AG04450 (cell line): ENCODE measurements at places on chromosomes 7 and 10.

DNA sequence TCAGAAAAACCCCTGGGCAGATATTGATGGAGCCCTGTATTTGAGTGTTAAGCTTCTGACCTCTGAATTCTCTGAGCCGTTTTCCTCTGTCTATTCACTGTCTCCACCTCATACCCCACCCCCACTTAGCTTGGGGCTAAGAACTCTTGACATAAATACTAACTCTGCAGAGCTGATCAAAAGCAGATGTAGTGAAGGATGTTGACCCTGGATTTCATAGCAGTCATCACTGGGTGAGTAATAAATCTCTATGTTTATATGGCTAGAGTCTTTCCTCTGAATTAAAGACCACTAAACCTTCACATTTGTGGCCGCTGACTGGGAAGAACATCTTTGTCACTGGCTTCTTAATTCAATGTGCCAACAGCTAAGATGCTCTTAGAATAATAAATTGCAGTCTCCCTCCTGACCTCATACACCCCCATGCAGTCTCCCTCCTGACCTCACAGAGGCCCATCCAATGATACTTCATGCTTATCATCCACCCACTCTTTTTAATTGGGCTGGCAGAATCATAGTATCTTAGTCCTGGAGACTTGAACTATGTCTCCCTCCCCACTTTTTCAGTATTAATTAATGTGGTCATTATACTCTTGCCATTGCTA, 78.0 kb upstream of the MACROH2A2 start:
- DNase-seq: peak; percentile 67

- DNase-seq: no peak
Observed at GRCh38 chr10:107767185-107767584, 602.7 kb upstream of the SORCS1 start.

DNA sequence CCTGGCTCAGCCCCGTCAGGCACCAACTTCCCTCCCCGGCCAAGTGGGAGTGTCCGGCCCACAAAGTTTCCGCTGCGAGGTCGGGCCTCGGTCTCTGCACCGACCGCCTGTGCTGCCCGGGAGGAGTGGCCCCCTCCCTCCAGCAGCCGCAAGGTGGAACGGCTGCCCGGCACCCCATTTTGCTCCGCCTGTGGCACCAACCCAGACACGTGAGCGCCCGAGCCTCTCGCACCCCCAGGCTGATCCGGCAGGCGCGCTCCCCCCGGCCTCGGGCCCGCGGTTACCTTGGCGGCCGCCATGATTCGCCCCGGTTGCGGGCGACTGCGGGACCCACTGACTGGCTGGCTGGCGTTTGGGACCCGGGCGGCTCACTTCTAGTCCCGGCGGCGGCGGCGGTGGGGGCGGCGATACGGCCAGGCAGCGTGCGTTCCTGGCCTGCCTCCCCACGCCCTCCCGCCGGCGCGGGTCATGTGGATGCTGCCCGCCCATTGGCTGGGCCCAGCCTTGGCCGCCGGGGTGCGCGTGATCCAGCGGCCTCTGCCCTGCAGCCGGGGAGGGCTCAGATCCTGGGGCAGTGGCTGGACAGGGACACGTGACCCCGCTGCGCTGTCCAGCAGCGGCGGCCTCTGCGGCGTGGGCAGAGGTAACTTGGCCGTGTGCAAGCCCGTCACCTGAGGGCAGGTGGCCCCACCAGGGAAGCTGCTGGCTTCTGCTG, at the start of gene SLC25A13:
Gene SLC25A13, minus strand, starts transcription at position 441 of the 715 bp plus-strand sequence. Its CDS starts 142 bp downstream, at position 299.
- DNase-seq: peak; percentile 27

GRCh38 chr7:103532955-103533354, 86.9 kb upstream of the SLC26A5 start:
- no peak for DNase-seq

DNA sequence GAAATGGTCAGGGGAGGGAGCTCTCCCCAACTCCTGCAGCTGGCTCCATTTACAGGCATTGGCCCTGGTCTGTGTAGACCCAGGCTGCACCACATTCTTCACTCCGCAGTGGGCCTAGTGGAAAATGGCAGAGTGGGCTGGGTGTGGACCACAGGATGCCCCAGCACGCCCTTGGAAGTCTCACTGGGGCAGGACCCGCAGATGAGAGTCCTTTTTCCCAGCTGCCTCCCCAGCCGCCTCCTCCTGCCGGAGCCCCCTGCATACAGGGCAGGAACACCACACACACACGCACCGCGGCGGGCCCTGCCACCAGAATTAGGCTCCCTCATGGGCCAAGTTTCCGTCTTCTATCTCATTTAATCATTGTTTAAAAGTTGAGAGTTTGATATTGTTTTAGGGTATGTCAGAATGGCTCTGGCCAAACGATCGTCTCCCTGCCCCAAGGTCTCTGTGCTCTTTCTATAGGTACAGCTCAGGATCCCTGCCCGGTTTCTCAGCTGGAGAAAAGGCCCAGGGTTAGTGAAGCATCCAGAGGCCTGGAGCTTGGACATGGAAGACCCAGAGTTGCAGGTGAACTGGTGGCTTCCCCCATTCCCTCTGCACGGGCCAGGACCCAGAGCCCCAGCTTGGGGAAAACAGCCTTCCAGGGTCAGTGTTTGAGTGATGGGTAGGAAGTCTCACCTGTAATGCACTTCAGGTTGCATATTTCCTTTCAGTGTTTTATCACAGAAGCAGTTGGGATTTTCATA, 42.0 kb downstream of the ZNF467 start:
- DNase-seq: no peak

DNA sequence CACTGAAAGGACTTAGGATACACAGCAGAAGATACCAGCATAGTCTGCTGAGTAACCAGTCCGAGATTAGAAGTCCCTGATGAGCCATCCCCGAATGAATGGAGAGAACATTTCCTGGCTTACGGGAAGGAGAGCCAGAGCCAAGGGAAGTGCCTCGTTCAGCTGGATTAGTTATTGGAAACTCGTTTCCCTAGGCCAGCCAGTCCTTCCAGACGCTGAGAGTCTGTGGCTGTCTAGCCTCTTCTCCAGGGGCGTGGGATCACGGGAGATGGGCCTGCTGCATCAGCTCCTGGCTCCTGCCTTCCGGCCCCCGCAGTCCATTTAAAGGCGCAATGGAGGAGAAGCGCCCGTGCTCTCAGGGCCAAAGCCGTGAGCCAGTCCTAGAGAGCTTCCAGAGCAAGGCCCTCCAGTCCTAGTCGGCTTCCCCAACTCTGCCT, 712.8 kb downstream of the PARD3 start:
- no peak for DNase-seq

- no peak for DNase-seq
Observed at GRCh38 chr7:157009170-157009777, 1.2 kb downstream of the MNX1 start.

GRCh38 chr10:3312403-3312940, 139.9 kb upstream of the PITRM1 start:
- DNase-seq: no peak

- no peak for DNase-seq
Observed at GRCh38 chr7:134639683-134640279, 6.9 kb upstream of the BPGM start.

DNA sequence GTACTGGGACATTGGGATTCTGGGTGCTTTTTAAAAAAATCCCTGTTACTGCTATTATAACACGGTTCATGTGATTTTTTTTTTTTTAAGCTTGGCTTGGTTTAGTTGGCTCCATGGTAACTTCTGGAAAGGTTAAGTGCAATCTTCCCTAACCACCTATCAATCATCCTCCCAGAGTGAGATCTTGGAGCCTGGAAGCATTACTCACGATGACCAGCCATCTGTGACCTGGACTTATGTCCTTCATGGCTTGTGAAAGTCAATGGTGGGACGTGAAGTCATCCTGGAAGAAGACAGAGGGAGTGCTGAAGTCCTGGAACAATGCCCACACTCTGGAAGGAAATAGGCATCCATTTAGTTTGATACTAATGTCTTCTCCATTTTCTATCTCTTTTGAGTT, 135.5 kb upstream of the FRMD4A start:
- no peak for DNase-seq

- peak; percentile 0 for DNase-seq
Observed at GRCh38 chr10:115129752-115130151, 36.6 kb downstream of the ATRNL1 start.

DNA sequence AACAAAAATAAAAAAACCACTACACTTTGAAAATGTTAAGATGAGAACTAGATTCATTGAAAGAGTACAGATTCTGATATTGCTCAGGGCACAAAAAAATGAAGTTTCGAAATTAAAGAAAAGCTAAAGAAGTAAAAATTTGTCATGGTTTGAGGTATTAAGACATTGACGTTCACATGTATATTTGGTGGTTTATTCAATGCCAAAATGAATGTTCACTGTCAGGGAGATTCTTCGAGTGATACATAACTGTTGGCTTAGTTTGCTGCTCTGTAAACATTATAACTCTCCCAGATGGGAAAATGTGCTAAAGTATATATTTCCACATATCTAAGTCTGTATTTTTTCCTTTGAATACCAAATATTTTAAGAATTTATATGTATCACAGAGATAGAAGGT, 345.0 kb downstream of the SEMA3D start:
- peak; percentile 11 for DNase-seq

DNA sequence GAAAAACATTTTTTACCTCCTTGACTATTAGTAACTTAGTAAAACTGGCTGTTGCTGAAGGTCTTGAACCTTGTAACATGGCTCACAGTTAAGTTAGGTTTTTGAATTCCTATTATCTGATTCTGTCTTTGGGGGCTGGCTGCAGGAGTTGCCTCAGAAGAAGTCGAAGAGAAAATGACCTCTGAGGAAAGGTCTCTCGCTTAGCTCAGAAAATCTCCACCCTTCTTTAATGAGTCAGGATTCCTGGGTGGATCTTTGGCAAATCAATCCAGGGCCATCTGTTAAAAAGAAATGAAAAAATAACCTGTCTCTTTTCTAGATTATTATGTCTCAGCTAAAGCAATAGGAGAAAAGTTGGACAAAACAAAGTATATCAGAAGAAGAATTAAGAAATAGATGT, 267.8 kb upstream of the SEMA3C start:
- DNase-seq: no peak

GRCh38 chr7:72404743-72405142, 7.4 kb downstream of the CALN1 start:
- DNase-seq: no peak

- no peak for DNase-seq
Observed at GRCh38 chr10:80281784-80282765, 7.4 kb downstream of the MAT1A start.

GRCh38 chr7:149245744-149246143, 6.3 kb downstream of the ZNF212 start:
- DNase-seq: no peak

GRCh38 chr10:27145937-27146336, 8.2 kb downstream of the YME1L1 start:
- no peak for DNase-seq

DNA sequence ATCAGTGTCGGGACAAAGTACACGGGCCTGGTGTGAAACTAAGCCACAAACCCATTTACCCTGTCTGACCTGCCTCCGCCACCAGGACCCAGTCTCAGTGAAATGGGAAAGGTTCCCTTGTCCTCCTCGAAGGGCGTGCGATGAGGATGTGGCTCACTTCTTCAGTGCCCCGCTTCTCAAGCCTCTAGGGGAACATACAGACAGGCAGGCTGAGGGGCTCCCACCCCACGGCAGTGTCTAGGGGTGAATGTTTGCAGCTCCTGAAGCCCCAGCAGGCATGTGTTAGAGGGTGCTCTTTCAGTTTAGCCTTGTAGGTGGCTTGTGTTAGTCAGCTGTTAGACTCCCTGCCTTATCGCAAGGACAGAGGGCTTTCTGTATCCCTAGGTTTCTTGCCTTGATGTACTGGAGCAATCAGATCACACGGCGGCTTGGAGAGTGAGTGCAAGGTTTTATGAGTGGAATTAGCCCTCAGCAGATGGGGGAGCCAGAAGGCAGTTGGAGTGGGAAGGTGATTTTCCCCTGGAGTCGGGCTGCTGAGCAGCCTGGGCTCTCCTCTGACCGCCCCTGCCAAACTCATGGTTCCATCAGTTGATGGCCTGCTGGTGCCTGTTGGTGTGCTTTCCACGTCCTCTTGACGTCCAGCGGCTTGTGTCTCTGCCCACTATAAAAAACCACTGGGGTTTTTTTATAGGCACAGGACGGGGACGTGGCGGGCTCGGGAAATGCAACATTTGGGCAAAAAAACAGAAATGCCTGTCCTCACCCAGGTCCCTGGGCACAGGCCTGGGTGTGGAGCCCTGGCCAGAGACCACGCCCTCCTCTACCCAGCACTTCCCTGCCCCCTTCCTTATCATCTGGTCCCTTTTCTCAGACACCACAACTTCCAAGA, 759 bp downstream of the NUDT1 start:
- no peak for DNase-seq

DNA sequence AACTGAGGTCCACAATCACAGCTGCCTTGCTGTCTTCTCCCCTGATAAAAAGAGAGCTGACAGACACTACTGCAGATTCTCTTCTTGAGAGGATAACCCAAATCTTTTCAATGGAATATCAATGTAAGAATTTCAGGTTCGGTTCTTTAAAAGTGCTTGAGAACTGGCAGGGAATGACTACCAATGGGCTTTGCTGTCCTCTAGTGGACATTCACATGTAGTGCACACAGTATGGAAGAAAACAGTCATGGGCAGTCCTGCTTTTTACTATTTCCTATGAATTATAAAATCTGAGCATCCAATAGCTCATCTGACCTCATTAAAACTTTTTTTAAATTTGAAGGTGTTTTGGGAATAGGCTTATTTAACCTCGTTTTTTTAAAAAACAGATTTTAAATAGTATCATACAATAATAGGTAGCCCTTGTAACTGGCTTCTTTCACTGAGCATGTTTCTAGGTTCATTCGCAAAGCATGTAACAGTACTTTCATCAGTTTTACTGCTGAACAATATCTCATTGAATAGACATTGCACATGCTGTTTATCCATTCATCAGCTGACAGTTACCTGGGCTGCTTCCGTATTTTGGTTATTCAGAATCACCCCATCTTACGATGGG, 18.3 kb downstream of the FZD9 start:
- DNase-seq: peak; percentile 42

GRCh38 chr7:80829527-80829926, 89.3 kb downstream of the SEMA3C start:
- DNase-seq: no peak

- no peak for DNase-seq
Observed at GRCh38 chr7:34750209-34750608, 92.2 kb downstream of the NPSR1 start.

DNA sequence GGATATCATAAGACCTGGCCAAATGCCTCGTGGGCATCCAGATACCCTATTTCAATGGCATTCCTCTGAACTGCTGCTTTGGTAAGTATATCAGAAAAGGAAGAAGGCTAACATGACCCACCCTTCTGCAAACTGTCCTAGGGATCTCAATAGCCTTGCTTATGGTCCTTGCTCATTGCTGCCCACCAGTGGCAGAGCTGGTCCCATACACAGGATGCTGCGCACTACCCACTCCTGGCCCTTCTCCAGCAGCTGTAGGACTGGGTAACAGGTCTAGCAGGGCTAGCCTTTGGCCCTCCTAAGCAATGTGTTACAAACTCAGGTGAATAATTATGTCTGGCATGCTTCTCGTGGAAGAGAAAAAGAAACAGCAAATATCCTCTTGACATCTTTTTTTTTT, 72.5 kb downstream of the C10orf90 start:
- no peak for DNase-seq

- no peak for DNase-seq
Observed at GRCh38 chr7:157685430-157686284, 348.9 kb downstream of the DNAJB6 start.

- DNase-seq: peak; percentile 54
Observed at GRCh38 chr7:40008223-40008815, 58.3 kb downstream of the CDK13 start.

- no peak for DNase-seq
Observed at GRCh38 chr10:77285529-77286182, 352.0 kb downstream of the KCNMA1 start.

GRCh38 chr7:133040674-133041073, 41.2 kb downstream of the CHCHD3 start:
- no peak for DNase-seq

GRCh38 chr10:103584216-103585010, 90.9 kb downstream of the NEURL1 start:
- DNase-seq: no peak

GRCh38 chr7:120729245-120729644, 128.7 kb downstream of the TSPAN12 start:
- DNase-seq: no peak
